ENCODE measurements at places on chromosomes 12 and 14.

GRCh38 chr12:83143950-83144349 is 457.2 kb downstream of the TMTC2 start:
- DNase-seq: no peak

GRCh38 chr12:107894589-107894988 is 120.1 kb downstream of the ASCL4 start:
- DNase-seq: no peak

DNA sequence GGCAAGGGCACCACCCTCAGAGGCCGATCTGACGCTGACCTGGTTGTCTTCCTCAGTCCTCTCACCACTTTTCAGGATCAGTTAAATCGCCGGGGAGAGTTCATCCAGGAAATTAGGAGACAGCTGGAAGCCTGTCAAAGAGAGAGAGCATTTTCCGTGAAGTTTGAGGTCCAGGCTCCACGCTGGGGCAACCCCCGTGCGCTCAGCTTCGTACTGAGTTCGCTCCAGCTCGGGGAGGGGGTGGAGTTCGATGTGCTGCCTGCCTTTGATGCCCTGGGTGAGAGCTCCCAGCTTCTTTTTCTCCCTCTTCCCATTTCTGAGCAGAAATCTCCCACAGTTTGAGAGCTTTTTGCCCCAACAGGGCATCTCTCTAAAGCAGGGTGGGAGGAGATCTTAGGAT is 1.8 kb downstream of the OAS1 start:
- DNase-seq: no peak

DNA sequence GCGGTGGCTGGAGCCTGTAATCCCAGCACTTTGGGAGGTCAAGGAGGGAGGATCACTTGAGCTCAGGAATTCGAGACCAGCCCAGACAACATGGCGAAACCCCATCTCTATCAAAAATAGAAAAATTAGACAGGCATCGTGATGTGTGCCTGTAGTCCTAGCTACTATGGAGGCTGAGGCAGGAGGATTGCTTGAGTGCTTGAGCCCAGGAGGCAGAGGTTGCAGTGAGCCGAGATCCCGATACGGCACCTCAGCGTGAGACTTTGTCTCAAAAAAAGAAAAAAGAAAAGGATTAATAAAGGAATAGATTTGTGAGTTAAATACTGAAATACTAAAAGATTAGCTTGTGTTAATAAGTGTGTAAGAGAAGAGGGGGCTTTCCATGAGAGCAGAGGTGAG is 29.4 kb downstream of the RPGRIP1 start:
- peak; percentile 27 for DNase-seq

Measured in K562 (cell line).